ENCODE measurements at places on chromosomes 7 and 10.
A peak's percentile ranks its signal among the peaks of the same experiment; 100 is the strongest.

- peak; percentile 57 for ATAC-seq
These were observed 223.5 kb upstream of the PHYHIPL start for GRCh38 chr10:58952747-58953466.

DNA sequence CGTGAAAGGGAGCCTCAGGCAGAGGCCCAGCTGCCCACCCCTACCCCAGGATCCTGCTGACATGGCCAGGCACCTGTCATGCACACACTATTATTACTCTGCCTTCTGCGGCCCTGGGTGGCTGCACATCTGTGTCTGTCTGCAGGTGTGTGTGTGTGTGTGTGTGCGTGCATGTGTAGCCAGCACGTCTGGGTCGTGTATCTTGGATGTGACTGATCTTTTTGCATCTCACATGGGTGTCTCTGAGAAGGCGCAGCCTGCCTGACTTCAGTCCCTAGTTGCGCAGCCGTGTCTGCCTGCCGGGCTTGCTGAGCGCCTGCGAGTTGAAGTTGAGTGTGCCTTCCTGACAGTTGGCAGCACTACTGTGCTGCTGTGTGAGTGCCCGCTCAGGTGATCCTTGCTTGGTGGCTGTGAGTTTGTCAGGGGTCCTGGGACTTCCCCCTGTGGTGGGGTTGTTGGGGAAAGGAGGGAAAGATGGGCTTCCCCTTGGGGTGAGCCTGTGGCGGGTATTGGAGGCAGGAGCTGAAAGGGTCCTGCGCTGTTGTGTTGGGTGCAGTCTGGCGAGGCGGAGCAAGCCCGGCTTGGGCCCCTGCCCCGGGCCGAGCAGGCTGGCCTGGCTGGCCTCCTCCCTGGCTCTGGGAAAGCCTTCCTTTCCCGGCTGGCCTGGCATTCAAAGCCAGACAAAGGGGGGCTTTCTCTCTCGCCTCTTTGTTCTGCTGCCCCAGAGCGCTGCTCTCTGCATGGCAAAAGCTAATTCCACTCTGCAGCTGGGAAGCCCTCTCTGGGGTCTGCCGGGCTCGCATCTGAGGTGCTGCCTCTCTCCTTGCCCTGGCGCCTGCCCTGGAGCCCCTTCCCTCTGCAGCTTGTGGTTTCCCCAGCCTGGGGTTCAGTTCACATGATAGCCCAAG lies 4.9 kb downstream of the TRIM8 start:
- no peak for ATAC-seq

DNA sequence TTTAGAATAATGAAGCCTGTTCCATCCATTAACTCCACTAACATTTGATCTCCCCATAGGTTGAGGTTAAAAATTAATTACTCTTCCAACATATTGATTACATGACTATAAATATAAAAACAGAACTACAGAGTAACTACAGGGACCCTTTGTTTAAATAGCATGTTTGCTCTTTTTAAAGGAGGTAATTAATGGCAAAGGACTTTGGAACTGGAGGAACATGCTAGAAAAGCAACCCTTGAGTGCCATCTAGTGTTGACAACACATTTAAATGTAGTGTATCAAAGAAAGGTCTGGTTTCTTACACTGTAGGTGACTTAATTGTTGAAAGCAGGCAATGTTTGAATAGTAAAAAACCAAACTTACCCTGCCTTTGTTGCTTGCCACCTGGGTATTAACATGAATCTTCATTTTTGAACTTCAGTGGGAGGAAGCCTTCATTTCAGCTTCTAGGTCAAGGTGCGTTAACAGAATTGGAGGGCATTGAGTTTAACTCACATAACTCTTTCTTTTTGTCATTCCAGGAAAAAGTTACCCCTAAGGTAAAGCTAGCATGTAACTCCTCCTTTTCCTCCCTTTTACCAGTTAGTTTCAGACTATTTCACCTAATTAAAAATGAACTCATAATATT lies 52.6 kb upstream of the CAPZA2 start:
- peak; percentile 75 for ATAC-seq

DNA sequence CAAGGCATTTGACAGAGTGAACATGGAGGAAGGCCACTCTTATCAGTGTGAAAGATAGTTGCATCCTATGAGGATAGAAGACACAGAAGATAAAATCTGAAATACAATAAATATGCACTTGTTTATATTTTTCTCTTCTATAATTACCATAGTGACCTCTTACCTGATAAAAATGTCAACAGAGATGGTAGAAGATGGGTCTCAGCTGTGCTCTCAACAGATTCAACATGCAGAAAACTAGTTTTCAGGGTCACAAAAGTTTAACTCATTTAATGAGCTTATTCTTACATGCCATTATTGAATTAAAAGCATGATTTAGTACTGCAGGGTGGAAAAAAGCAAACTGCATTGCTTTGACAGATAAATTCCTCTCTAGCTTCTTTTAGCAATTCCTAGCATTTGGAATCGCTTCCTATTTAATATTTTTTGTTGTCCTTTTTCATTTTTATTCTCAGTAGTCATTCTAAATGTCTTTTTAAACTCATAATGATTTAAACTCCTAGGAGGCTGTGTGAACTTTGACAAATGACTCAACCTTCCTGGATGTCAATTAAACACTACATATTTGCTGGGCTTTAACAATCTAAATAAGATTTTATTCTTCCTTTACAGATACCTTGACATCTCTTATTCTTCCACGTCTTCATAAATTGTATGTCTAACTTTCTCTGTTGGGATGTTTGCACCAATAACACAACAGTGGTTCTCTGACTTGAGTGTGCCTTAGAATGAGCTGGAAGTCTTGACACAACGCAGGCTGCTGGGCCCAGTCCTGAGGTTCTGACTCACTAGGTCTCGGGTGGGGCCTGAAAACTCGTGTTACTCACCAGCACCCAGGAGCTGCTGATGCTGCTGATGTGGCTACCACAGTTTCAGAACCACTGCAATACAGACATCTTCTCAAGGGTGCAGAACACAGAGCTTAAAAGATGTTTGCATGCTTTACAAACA lies 565.5 kb upstream of the IGFBP3 start:
- peak; percentile 87 for ATAC-seq

DNA sequence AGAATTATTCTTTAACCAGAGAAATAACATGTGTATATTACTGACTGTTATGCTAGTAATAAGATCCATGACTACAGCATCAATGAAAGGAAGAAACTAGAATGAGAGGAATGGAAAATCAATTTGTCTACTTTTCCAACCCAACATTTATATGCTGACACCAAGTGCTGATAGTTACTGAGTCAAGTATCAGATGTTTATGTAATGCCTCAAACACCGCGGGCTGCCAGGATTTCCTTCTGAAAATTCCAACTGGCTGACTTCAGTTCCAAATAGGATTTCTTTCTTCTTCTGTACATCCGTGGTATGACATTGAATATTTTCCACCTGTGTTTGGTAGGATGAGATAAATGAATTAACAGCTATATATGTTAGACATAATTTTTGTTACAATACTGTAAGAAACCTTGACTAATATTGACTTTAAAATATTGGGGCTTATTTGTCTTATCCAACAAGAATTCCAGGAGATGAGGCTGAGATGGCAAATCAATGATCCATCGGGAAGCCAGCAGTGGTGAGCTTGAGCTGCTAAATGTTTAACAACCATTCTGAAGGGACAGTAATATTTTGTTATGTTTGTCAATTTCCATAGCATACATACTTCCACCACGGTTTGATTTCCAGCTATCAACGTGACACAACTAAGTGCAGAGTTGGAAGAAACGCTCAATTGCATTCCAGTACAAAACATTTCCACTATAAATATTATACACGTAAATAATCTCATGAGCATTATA lies 435.2 kb upstream of the AUTS2 start:
- ATAC-seq = no peak

- ATAC-seq = no peak
These were observed 70.9 kb upstream of the CELF2 start for GRCh38 chr10:10946801-10947200.
